ENCODE measurements at places on chromosomes 11 and 22.

- DNase-seq: no peak
Measured at GRCh38 chr22:17655289-17655688, 16.7 kb downstream of the BCL2L13 start.

GRCh38 chr22:31897842-31898805 is 46.2 kb upstream of the YWHAH start:
- DNase-seq: no peak

GRCh38 chr11:107180236-107180635 is 162.0 kb upstream of the GUCY1A2 start:
- no peak for DNase-seq

DNA sequence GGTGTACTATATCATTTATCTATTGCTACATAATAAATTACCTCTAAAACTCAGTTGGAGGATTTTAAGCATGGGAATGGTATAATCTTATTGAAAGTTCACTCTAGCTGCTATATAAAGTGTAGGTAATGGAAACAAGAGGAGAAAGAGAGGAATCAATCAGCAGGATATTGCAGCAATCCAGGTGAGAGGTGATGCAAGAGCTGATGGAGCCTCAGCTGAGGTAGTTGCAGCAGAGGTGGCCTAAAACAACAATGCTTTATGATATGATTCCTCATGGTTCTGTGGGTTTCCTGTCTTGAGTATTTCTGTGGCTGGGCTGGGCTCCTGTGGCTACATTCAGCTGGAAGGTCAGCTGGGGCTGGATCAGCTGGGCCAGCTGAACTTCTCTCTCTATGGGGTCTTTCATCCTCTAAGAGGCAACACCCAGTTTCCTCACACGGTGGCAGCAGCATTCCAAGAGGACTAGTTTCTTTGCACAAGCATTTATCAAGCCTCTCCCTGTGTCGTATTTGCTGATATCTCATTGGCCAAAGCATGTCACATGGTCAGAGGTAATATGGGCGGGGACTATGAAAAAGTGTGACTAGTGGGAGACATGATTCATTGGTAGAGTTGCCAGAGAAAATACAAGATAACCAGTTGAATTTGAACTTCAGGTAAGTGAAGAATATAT is 135.4 kb upstream of the LARGE1 start:
- no peak for DNase-seq

DNA sequence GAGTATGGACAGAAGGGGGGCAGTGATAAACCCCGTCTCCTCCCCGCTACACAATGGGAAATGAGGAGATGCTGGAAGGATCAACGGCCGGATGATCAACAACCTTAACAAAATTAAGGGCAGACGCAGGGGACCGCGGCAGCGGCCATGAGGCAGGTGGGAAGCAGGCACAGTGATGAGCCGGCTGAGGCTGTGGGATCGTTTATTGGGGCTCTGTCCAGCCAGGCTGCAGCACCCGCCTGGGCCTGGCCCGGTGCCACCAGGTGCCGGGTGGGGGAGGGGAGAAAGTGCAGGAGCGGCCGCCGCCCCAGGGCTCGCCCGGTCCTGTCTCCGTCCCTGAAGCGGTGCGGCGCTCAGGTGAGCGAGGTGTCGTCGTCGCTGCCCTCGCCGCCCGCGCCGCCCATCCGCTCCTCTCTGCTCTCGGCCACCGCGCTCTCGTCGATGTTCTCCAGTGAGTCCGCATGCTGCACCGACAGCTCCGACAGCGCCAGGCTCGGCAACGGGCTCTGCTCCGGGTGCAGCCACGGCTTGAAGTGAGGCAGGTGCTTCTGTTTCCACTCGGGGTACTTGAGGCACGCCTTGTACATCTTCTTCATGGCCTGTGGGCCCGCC is 2.4 kb upstream of the ARAP1 start:
- DNase-seq: no peak

DNA sequence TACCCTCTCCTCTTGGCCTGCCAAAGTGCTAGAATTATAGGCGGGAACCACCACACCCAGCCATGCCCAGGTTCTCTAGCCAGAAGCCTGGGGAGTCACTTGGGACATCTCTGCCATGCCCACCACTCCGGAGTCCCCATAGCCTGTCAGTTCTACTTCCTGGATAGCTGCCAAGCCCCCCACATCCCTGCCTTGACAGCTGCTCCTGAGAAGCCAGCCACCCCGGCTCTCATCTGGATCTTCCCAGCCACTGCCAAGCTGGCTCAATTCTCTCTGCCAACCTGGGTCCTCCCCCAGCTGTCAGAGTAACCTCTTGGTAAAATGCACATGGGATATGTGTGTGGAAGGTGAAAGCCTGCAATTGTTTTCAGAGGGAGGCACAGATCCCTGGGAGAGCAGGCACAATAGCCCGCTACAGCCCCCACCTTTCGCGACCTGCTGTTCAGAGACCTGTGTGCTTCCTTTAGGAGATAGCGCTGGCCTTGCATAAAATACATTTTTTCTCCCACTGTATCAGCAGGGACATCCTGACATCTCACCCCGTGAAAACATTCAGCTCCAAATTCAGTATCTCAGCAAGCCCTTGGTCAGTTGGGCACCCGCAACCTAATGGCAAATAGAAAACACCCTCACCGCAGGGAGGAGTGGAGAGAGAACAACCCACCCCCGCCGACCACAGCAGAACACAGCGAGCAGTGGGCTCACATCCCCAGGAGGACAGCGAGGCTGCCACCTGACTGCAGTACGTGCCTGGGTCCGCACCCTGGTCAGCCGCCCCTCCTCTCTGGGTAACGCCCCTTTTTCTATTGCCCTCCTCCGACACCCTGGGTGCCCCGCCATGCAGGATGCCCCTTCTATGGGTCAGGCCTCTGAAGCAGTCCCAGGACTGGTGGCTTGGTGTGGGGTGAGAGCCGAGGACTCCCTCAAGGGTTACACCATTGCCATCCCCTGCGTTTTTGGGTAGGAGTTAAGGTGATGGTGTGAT is 1342.2 kb downstream of the BRD1 start:
- no peak for DNase-seq

GRCh38 chr11:81707881-81708280 is 1025.8 kb downstream of the FAM181B start:
- no peak for DNase-seq

GRCh38 chr11:129546266-129546665 is 170.6 kb downstream of the BARX2 start:
- DNase-seq: no peak

GRCh38 chr11:4093519-4094347 is 866 bp upstream of the RRM1 start:
- peak; percentile 12 for DNase-seq

DNA sequence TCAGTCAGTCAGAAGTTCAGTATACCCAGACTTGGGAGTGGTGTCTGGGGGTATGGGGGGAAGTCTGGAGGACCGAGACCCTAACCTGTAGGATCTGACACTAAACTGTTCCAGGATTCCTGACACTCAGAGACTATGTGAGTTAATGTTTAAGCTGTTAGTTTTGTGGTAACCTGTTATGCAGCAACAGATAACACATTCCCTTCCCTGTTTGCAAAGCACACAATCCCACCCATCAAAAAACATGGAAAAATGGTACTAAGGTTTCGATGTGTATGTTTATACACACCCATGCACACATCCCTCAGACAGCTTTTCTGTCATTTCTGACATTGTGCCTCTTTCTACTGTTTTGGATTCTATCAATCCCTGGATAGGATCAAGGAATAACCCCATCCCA is 27.6 kb downstream of the ZNF280B start:
- no peak for DNase-seq

DNA sequence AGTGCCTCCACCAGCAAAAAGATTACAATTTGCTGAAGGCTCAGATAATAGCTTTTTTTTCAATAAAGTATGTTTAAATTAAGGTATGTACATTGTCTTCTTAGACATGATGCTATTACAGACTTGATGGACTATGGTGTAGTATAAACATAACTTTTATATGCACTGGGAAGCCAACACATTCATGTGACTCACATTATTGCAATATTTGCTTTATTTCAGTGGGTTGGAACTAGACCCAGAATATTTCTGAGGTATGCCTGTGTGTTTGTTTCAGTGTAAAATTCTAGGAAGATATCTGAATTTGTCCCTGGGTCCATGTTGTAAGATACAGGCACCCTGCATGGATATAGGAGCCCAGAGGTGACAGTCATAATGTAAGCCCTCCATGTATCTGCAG is 120.0 kb upstream of the BDNF start:
- DNase-seq: no peak

DNA sequence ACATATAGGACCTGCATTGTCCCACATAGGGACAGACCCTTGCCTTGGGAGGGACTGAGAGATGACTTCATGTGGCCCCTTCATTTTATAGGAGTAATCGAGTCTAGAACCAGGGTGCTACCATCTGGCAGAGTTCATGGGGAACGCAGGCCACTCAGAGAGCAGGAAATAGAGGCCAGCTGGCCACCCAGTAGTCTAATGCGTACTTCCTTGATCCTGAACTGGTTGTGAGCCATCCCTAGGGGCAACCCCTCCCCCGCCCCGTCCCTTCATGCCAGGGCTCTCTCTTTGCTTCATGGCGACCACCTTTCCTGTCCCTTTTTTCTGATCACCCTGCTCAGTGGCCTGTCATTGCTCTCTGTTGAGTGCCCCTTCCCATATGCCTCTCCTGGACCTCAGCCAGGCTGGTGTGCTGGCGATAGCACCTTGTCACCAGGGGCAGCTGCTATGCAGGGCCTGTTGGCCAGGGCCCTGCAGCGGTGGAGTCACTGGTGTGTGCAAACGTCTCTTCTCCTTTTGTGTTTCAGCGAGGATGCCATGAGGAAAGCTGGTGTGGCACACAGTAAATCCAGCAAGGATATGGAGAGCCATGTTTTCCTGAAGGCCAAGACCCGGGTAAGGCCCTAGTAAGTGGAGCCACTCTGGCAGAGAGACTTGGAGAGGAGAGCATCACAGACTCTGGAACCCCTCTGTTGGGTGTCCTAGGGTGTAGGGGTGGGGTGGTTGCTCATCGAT is 29.3 kb downstream of the MED15 start:
- DNase-seq: no peak

DNA sequence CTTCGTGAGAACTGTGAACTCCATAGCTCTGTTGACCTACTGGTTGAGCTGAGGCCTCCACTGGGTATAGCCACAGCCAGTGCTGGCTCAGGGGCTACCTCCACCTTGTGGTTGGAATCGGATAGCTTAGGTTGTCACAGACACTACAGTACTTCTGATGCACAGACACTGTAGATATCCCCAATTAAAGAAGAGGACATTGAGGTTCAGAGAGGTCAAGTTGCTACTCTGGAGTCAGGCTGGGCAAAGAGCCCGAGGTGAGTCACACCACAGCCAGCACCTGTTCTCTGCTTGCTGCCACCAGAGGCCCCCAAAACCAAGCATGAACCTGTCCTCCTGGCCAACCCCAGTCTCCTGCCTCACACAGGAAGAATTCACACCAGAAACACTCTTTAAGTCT is 5.4 kb downstream of the UFD1 start:
- DNase-seq: no peak
